NCI-H1417 (cell line): ENCODE measurements at places on chromosomes 4 and X.
A peak's percentile ranks its signal among the peaks of the same experiment; 100 is the strongest.

- no peak for DNase-seq
Measured at GRCh38 chr4:7161721-7162214, 30.6 kb upstream of the SORCS2 start.

DNA sequence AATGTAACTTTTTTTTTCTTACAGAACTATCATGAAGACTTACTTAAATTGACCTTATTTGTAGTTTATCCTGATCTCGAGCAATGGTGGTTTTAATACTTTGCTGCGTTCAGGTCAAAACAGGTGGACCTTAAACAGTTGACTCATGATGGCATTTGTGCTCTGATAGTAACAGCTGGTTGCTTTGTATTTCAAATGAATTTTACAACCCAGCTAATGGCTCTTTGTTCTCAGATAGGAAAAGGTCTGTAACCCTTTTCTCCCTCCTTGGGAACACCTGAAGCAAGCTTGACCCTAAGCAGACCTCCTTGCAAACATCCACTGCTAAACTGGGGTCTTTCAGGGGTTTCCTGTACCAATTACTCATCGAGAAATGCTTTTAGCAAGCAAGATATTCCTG lies 79.2 kb downstream of the F11 start:
- DNase-seq: no peak

- peak; percentile 52 for DNase-seq
Measured at GRCh38 chrX:70196961-70197720, 19.9 kb downstream of the DGAT2L6 start.

GRCh38 chr4:163930086-163930485 lies 435.6 kb downstream of the TMA16 start:
- DNase-seq: no peak

- DNase-seq: peak; percentile 89
Measured at GRCh38 chr4:41216294-41217019, 2.1 kb upstream of the APBB2 start.

DNA sequence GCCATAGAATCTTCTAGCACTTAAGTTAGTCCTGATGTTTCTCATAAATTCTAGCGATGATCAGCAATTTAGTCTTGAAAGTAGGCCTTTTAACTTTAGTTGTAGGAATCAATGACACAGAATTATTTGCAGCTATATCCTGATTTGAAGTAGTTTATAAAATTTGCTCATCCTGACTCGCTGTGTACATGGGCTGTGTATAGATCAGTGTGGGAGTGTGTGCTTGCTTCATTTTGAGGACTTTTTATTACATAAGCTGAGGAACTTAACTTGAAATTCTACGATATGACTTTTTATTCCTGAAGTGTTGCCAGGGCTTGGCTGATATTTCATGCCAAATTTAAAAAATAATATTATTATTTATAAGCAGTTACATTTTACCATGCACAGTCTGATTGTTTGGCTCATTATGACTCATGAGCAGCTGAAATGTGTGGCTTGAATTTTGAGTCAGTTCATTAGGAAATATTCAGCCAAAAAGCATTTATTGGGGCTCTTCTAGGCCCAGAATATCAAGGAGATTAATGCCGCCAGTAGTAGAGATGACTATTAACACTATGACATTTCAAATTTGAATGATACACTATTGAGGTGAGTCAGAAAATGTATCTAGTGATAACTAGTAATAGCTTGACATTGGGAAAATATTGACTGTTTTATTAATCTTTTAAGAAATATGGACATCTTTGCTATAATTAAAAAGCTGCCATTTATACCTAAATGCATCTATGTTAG lies 128.9 kb upstream of the LIMCH1 start:
- DNase-seq: no peak

DNA sequence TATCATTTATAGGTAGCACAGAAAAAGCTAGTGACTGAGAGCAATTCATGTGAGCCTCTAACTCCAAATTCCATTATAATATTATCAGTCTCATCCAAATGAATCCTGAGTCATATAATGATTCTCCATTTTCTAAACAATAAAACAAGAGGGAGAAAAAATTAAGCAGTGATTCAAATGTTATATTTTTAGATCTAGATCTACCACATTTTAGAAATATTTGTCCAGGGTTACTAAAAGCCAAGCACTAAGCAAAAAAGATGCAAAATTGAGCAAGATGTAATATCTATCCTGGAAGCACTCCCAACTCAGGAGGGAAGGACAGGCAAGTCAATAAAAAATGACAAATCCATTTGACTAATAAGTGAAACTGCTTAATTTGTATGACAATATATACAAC lies 172.8 kb downstream of the FBXW7 start:
- DNase-seq: no peak

DNA sequence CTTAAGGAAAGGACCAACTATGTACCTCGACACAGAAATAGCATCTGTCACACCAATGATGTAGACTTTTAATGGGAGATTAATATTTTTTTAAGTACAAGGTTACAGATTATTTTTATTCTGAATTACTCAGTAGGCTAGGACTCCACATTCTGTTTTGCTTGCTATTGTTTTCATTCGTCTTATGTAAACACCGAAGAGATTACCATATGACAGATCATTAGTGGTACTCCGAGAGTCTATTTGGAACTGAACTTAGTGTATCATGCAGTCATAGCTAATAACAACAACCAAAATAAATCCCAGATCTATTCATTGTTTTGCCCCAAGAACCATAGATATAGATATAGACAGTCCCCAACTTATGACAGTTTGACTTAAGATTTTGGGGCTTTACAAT lies 139.7 kb upstream of the SPRY1 start:
- DNase-seq: no peak

- DNase-seq: no peak
Measured at GRCh38 chr4:110484029-110484428, 8.1 kb downstream of the ENPEP start.

DNA sequence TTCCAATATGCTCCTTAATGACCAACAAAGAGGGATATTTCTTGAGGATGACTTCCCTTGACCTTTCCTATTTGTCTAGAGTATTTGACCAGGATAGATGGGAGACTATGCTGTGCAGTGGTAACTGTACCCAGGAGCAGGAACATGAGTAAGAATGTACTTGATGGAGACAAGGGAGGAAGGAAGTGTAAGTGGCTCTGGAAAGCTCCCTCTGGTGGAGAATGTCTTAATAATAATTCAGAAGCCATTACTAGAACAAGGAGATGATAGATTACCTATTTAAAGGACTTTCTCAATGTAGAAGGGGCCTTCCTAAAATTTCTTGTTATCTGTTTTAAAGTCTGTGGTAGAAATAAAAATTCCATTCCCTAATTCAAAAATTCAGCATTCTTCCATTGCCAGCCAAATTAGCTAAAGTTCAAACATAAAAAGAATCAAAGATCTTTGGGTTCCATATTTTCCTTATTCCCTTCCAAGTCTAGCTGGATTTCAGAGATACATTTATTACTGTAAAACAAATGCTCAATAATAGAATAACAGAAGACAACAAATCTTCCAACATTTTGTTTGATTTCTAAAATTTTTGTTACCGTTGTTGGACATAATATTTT lies 83.8 kb downstream of the GRID2 start:
- peak; percentile 71 for DNase-seq

DNA sequence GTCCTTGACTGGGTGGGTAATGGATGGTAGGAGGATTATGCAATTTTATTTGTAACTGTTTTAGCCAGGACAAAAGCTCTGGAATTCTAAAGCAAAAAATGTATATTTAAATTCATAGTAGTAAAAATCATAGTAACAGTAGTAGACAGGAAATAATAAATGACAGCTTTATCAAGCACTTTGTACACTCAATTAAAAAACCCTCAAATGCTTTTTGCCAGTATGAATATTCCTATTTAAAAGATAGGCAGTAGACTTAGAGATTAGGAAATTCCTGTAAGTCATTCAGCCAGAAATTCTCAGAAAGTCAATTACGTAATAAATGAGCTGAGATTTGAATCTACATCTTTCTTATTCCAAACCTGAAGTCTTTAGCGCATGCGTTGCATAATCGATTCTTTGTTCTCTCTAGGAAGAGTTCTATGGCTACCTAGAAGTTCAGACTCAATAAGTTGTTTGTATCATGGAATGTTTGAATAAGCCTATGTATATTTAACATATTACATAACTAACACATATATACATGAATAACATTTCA lies 2.5 kb downstream of the AADAT start:
- DNase-seq: no peak

DNA sequence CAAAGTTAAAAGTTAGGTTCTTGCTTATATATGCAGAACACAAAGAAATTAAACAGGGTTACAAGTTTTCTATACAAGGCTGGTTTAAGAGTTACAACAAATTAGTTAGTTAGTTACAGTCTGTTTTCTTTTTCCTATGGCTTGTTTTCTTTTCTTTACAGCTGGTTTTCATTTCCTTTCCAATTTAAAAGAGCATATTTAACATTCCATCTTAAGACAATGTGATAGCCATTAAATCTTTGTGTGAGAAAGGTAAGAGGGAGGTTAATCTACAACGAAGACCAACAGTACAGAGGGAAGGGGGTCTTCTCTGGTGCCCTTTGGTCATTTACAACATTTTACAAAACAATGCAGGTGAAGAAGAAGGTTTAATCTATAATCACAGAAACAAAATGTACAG lies 290.6 kb downstream of the ZNF674 start:
- DNase-seq: no peak

GRCh38 chrX:148661035-148661434 lies 160.6 kb downstream of the AFF2 start:
- DNase-seq: no peak

GRCh38 chrX:49269010-49269766 lies 405 bp upstream of the PPP1R3F start:
- peak; percentile 99 for DNase-seq

- DNase-seq: no peak
Measured at GRCh38 chr4:165810726-165811125, 62.3 kb upstream of the TLL1 start.

DNA sequence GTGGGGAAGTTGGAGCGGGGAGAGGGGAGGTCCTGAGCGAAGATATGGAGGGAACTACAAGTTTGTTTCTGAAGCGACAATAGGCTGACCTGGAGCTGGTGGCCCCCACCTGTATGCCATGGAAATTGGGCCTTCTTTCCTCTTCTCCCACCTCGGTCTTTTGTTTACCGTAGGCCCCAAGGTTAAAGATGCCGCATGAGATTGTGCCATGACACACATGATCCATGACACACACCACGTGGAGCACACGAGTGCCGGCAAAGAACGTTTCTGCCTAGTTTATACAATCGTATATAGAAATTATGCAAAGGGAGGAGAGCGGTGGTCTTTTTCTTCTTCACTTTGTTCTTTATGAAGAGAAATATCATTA lies 408 bp downstream of the TMEM33 start:
- DNase-seq: no peak

DNA sequence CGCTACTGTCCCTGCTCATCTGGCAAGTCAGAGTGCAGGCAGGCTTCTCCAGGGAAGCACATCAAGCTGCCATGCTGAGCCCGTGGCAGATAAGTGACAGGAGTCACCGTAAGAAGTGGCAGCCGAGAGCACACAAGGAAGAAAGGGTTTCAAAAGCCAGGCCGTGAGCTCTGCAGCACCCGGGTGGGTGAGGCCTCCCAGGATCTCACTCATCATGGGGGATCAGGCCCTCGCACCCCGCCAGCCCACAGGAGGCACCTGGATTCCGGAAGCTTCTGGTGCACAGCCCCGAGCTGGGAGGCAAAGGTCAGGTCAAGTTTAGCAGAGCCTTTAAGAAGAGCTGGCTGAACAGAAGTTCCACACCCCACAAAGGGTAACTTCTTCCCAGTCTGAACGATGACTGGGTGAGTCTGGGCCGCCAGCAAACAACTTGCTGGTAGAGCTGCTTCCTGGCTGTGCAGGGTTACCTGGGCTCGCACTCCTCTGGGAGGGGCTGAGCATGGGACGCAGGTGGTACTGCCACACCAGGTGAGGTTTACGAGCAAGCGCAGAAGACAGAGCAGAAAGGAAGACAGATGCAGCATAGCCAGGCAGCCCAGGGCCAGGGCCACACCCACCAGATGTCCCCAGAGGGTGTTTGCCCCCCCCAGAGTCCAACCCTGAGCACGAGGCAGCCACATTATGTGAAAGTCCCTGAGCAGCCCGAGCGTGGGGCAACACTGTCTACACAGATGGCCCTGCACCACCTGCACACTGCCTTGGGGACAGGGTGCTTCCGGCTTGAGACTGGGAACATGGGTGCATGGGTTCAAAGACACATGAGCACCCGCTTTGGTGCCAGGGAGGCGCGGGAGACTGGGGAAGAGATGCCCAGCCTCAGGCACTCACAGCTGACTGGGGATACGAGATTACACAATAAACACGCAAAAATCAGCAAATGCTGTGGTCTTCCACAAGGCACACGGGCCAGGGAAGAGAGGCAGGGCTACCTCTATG lies 7.7 kb downstream of the CCNQ start:
- no peak for DNase-seq

- DNase-seq: no peak
Measured at GRCh38 chrX:46831765-46832327, 5.0 kb upstream of the RP2 start.

- DNase-seq: peak; percentile 17
Measured at GRCh38 chr4:54659749-54660535, 2.2 kb downstream of the KIT start.

- no peak for DNase-seq
Measured at GRCh38 chr4:71430609-71431008, 91.8 kb downstream of the SLC4A4 start.

DNA sequence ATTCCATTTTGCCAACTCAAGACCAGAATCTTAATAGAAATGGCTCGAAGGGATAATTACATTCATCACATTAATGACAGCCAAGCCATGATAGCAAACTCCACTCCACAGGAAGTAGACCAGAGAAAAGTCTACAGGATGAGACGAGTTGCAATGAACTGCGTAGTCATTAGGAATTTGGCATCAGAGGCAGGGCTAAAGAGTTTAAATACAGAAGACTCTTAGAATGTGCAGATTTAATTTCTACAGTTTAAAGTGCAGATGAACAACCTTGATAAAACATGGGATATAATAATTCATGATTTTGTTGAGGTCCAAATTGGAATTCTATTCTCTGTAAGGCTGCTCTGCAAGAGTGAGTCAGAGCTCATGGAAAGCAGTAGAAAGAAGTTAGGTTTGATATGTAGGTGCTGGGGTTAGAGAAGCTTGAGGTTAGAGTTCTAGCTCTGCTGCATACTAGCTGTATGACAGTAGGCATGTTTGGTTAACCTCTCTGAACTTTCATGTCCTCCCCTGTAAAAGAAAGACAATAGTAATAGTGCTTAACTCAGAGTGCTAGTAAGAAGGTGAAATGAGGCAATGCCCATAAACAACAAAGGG lies 32.2 kb downstream of the LNX1 start:
- DNase-seq: peak; percentile 42

- DNase-seq: no peak
Measured at GRCh38 chr4:47275595-47275994, 187.9 kb downstream of the COMMD8 start.

- DNase-seq: no peak
Measured at GRCh38 chrX:136423724-136424123, 64.0 kb upstream of the BRS3 start.

- peak; percentile 79 for DNase-seq
Measured at GRCh38 chr4:146654687-146655520, 16.2 kb downstream of the POU4F2 start.

GRCh38 chr4:144449611-144450010 lies 196.3 kb upstream of the HHIP start:
- DNase-seq: no peak

GRCh38 chr4:169900241-169900845 lies 125.9 kb downstream of the MFAP3L start:
- no peak for DNase-seq
